ENCODE measurements at places on chromosomes 13 and 19.

DNA sequence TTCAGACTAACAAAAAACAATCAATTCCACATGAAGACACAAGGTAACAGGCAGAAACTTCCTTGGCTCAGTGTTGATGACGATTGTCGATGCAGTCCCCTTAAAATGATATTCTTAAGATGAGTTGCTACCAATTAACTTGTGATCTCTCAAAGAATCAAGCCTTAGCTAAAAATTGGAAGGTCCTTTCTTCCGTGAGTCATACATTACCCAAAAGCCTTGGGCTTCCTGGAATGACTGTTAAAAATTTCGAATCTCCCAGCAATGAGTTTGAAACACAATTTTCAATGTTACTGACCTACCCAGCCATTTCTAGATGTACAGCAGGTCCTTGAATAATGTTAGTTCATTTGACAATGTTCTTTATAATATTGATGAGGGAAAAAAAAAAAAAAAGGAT, 28.0 kb upstream of the RB1 start:
- no peak for DNase-seq

DNA sequence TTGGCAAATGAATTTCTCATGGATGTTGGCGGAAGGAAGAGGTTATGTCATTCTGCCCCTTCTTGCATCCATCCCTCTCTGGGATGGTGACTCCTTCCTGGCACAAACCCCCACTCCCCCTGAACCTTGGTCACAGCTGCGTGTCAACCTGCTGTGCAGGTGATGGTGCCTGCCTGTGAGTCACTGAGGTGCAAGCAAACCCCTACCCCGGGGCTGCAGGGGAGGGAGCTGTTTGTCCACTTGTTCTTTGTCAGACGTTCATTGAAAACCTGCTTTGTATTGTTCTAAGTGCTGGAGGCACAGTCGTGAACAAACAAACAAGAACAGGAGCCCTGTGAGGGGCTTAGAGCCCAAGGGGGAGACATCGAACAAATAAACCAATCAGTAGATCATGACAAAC, 2.0 kb upstream of the GAPDHS start:
- DNase-seq, result no peak

GRCh38 chr13:41411060-41411459, 46.3 kb upstream of the RGCC start:
- no peak for DNase-seq

DNA sequence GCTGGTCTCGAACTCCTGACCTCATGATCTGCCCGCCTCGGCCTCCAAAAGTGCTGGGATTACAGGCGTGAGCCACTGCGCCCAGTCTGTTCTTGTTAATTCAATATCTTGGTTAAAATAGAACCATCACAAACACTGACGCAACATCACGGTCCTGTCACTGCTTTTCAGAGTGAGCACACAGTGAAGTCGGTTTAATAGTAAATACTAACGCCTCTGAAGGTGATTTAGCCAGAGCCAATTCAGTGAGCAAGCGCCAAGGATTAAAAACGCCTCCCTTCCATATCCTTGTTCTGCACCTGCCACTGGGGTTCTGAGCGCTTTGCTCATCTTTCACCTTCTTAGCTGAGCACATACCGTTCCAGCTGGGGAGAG, 30.3 kb downstream of the LAMP1 start:
- no peak for DNase-seq

GRCh38 chr13:24040835-24041234, 119.7 kb upstream of the SPATA13 start:
- DNase-seq, result no peak

GRCh38 chr19:29965492-29965891, 23.5 kb downstream of the URI1 start:
- DNase-seq, result no peak

GRCh38 chr13:76976929-76977328, 15.0 kb upstream of the CLN5 start:
- no peak for DNase-seq
